Right ventricle myocardium superior (tissue), 1 donor: ENCODE measurements at places on chromosomes 6 and 20. TPM values are rescaled to one million over a fixed set of nuclear protein-coding genes. Genes with fewer than 3 reads are reported as not detected.

- DNase-seq, result no peak
Measured at GRCh38 chr6:36577301-36577700, 16.9 kb upstream of the SRSF3 start.

- peak; percentile 44 for DNase-seq
Measured at GRCh38 chr6:53326372-53327016, 22.3 kb downstream of the ELOVL5 start.

GRCh38 chr6:35611240-35611639 lies 77.5 kb downstream of the FKBP5 start:
- no peak for DNase-seq

The NRSN2 gene
- total RNA-seq, result 14.5 TPM

DNA sequence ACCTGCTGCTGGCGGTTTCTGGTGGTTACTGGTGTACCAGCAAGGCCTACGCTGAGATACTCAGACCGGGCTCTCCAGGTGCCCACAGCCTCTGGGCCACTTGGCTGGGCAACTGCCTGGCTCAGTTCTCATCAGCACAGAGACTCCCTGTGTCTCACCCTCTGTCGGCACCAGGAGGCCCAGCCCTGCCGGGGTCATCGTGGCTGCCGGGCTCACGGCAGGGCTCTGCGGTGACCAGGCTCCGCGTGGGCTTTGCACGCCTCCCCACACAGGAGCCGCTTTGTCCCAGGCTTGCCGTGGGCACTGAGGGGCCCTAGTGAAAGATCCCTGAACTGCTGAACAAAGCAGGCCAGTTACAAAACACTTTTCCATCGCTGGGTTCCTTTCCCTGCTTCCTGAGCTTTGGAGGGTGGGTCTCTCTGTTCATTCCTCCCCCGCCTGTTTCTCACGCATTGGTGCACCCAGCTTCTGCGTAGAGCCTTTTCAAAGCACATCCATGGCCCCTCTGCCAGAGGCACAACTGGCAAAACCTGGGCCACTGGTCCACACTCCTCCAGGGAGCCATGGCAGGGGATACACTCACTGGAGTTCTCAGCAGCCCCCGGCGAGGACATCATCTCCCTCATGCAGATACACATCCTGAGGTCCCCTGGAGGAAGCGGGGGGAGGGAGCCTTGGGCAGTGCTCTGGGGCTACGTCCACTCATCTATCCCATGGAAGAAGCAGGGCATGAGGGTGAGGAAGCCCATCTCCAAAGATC lies 117.0 kb downstream of the NFATC2 start:
- DNase-seq, result no peak

DNA sequence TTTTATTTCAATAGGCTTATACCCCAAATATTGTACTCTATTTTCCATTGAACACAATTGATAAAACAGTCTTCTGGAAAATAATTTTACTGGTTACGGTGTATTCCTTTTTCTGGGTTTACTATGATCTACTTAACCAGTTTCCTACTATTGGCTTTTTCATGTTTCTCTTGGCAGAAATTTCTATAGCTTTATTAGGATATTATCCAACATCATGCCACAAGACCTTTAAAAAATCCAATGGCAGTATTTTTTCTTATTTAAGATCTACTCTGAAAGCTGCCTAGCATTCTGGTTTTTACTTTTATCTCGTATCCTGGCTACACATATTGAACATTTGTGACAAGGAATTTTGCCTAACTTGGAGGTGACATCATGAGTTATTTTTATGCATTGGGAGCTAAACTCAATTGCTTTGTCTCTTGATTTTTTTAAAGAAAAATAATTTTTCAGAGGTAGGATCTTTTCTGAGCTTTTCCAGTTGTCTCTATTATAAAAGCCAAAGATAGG lies 45.5 kb downstream of the SLC9A8 start:
- no peak for DNase-seq

DNA sequence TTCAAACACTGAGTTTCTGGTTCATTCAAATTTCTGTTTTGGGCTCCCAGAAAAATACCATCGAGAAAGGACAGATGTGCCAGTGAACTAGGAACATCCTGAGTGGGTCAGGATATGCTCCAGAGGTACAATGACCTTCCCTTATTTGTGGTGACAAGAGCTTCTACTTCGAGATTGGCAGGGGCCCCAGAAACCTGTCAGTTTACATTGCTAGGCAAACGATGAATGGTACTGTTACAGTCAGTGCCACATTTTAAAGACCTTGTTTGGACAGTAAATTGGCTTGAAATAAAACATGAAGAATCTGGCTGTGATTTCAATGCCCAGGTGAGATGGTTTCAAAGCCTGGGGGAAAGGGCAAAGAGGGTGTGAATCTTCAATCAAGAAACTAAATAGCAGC lies 454.5 kb upstream of the ID4 start:
- no peak for DNase-seq

- DNase-seq, result no peak
Measured at GRCh38 chr20:37405351-37405897, 59.5 kb downstream of the SRC start.

GRCh38 chr6:89371849-89372505 lies 19.5 kb upstream of the UBE2J1 start:
- DNase-seq, result peak; percentile 84

The XRN2 gene
- 31.7 TPM for total RNA-seq

DNA sequence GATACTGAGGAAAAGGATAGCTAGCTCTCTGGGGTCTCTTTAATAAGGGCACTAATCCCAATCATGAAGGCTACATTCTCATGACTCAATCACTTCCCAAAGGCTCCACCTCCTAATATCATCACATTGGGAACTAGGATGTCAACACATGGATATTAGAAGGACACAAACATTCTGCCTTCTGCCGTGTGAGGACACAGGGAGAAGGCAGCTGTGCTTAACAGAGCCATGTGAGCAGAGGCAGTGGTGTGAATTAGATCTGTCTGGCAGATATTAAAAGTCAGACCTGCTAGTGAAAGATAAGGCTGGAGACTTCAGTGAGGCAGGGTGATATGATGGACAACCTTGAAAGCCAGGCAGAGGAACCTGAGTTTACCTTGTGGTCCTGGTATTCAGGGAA lies 341.9 kb downstream of the ARHGAP18 start:
- DNase-seq, result no peak

DNA sequence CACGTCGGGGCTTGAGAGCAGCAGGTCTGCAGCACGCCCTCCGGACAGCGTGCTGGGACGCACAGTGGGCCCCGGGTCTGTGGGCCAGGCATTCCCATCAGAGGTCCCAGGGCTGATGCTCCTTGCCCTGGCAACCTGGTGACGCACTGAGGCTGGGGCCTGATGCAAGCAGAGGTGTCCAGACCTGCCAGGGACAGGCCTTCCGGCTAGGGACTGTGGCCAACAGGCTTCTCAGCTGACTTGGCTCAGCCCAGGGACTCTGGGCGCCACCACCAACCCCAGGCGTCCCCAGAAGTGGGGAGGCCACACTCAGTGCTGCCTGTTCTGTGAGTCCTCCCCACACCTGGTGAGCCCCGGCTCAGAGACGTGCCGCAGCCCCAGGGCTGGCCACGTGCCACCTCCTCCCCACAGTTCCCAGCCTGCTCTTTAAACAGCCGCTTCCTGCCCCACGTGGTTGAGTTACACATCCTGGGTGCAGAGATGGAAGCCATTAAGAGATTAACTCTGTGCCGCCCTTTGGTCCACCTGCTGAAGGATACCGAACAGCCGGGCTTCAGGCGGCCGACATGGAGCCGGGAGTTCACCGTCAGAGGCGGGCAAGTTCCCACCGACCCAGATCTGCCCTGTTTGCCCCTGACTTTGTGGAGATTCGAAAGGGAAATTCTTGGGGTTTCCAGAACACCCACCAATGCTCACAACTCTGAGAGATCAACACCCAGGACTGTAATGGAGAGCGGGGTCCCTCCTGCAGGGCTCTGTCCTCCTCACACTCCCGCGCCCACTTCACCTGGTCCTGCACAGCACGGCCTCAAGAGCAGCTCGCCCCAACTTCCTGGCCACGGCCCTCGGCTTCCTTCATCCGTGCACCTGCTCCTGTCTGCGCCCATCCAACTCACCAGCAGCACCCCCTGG lies 37.6 kb upstream of the ZBP1 start:
- DNase-seq, result peak; percentile 74

DNA sequence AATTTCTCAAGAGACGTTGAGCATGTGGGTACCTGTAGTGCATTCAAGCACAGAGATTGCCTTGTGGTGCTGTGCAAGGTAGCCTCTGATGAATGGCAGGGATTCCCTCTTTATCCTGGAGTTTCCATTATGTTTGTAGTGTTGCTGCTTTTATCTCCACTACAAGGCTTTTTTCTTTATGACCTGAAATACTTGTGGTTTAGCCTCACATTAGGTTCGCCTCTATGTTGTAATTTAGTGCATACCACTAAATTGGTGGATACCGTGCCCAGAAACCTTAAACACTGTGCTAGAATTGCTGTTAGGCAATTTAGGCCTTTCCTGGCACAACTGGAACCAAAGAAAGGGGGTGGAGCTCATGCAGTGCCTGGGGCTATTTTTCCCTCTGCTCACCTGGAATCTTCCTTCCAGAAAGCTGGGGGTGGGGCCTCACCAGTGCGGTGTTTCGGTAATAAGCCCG lies 76.8 kb downstream of the NCOA7 start:
- DNase-seq, result no peak

DNA sequence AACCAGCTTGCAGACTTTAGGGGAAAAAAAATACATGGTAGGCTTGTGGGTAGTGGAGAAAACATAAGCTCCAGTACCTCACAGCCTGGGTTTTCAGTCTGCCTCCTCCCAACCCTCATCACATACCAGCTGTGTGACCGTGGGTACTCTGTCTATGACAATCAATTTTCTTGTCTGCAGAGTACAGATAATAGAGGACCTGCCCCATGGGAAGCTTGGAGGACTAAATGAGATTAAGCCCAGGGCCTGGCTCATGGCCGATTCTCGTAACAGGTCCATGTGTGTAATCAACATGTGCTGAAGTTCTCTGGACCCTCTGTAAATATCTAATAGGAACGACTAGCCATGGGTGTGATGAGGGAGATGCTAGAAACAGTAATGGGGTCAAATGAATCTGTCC lies 34.0 kb downstream of the NT5E start:
- DNase-seq, result no peak

GRCh38 chr6:55705451-55706440 lies 126.8 kb upstream of the HMGCLL1 start:
- no peak for DNase-seq

The PRSS16 gene
- not detected for total RNA-seq

The MUC22 gene
- 0.19 TPM for total RNA-seq

GRCh38 chr20:13338999-13339411 lies 117.9 kb downstream of the ISM1 start:
- no peak for DNase-seq

DNA sequence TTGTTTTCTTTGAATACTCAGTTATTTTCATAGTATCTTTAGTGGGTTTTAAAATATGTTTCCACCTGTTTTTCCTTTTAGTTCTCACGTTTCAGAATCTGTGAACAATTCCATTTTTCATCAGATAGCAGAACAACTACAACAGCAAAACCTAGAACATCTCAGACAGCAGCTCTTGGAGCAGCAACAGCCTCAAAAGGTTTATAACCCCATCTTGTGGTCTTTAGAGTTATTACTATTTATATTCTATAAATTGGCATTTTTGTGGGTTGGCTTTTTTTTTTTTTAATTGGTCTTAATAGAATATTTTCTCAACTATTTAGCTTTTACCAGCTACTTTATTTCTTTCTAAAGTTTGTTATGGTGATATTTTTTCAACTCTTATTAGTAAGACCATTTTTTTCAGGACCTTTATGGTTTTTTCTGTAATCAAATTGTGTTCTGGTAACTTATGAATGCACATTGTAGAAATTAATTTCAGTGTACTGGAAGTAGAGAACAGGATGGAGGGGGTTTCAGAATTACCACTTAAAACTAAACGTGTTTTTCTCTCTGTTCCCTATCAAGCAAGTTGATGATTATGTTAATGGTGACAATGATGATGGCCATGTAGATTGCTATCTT lies 72.2 kb downstream of the SCAF8 start:
- DNase-seq, result no peak

GRCh38 chr6:2807342-2808090 lies 34.1 kb downstream of the SERPINB1 start:
- no peak for DNase-seq

DNA sequence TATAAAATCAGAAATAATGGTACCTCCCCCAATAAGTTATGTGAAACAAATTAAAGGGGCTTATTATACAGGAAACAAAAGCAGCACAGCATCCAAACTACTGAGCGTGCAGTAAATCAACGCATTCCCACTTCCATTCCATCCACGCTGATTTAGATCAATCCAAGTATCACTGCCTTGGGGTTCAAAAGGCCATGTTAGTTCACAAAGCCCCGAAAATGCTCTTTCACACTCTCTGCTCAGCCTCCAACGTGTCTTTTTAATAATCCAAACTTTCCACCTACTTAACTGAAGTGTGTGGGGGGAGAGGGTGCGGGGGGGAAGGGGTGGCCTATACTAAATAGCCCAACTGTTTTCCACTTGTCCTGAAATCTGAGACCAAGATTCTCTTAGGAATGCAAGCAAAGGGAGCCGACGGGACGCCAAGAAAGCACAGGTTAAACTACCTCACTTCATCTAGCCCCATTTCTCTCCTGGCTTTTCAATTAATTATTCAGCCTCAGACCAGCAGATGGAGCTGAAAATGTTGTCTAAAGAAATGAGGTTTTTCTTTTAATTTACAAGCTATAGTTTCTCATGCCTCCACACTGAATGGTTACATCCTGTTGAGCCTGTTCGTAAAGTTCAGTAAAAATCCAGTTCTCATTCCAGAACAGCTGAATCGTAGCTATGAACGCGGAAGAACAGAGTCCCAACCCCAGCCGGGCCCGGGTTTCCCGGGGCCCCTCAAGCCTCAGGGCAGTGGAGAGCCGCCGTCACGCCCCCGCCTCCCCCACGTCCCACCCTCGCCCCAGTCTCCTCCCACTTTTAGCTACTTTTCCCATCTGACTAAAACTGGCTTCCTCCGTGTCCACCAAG lies 1.0 kb upstream of the NXT1 start:
- peak; percentile 85 for DNase-seq
